ENCODE measurements at places on chromosomes 16 and 17.
A peak's percentile ranks its signal among the peaks of the same experiment; 100 is the strongest.

- DNase-seq, result no peak
These were observed 386.4 kb upstream of the TNRC6C start for GRCh38 chr17:77572065-77572601.

GRCh38 chr17:48238933-48239602, 131.5 kb downstream of the SNX11 start:
- DNase-seq, result no peak

- no peak for DNase-seq
These were observed 46.6 kb upstream of the SLC38A10 start for GRCh38 chr17:81341516-81342268.

GRCh38 chr17:83193336-83194185, 114.2 kb downstream of the METRNL start:
- no peak for DNase-seq

- no peak for DNase-seq
These were observed 8.2 kb downstream of the MMP2 start for GRCh38 chr16:55487048-55487803.

DNA sequence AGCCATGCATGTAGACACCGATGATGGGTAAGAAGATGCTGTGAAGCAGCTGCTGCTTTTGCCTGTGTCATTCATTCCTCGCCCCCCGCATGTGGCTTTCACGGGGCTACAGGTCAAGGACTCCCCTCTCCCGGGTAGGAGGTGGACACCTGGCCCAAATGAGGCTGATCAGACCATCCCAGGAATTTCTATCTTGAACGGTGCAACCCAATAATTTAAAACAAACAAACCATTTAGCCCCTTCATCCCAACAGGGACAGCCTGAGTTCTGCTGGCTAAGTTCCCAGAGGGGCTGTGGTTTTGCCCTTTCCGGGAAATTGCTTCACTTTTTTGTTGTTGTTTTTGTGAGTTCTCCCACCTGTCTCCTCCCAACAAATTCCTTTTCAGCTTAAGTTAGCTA, 137.7 kb upstream of the CDH5 start:
- no peak for DNase-seq

GRCh38 chr17:30091771-30092170, 24.8 kb upstream of the NSRP1 start:
- no peak for DNase-seq

DNA sequence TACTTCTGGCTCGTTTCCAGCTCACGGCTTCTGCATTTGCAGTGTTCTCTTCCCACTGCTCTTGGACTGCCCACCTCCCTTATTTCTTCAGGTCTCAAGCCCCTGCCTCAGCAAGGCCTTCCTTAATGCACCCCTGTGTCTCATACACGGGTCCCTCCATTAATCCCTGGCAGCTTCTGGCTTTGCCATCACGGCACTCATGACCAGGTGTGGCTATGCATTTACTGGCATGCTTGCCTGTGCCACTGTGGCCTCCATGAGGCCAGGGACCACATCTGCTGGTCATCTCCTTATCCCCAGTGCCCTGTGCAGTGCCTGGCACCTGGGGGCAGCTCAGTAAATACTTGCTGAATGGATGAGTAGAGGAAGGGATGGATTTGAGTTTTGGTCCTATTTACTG, 114.1 kb downstream of the C16orf78 start:
- DNase-seq, result no peak

GRCh38 chr16:2516391-2517240, 2.9 kb downstream of the ATP6V0C start:
- no peak for DNase-seq

- no peak for DNase-seq
These were observed 819.7 kb downstream of the KCNJ18 start for GRCh38 chr17:22512057-22512456.

DNA sequence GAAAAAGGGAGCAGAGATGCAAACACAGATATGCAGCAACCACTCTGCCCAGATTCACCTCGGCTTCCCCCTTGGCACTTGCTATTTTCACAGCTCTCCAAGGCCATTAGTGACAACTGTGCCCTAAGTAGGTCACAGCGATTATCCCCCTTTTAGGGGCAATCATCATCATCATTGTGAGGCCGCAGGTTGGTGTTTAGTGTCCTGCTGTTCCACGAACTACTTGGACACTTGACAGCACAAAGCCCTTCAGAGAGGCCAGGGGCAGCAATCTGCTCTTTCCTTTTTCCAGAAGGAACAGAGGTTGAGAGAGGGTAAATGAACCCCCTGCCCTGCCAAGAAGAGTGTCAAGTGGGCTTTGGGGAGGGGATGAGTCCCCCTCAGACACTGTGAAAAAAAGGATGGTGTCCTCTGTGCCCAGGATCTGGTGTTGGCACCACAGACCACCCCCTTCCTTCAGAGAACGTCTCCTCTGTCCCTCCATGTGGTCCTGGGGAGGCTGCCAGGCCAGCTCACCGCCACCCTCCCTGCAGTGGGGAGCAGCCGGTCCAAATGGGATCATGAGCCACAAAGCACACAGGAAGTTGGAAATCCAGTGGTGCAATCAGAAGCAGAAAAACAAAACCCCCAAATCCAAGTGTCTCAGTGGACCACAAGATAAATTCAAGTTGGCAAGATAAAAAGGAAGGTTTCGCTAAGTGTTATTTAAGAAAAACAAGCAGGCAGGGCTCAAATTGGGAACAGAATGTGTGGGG, 78.4 kb upstream of the MED9 start:
- no peak for DNase-seq

DNA sequence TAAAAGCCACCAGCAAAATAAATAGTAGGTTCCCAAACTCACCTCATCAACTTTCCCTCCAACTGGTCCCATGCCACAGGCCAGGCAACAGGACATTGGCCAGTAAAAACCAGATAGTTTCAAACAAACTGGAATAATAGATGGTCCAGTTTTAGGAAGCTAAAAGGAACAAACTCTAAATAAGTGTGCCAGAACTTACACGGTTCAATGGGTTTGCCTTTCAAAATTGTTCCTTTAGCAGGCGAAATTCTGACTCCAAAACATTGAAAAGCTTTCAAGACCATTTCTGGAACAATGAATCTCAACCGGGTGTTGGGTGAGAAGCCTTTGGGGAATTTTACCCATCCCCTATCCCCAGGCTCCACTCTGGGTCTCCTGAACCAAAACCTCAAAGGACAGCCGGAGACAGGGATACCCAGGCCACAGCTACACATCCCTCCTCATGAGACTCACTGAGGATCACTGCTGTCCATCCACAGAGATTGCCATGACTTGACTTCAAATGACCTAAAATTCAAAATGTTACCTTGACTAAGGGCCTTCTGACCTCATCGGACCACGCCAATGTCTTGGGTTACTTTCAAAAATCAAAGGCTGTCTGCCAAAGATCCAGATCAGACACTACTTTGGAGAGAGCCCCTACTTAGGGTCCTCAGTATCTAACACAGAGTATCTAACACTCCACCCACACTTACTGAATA, 13.0 kb downstream of the AXIN2 start:
- DNase-seq, result no peak

GRCh38 chr16:86896976-86897375, 318.6 kb downstream of the FOXL1 start:
- DNase-seq, result no peak

DNA sequence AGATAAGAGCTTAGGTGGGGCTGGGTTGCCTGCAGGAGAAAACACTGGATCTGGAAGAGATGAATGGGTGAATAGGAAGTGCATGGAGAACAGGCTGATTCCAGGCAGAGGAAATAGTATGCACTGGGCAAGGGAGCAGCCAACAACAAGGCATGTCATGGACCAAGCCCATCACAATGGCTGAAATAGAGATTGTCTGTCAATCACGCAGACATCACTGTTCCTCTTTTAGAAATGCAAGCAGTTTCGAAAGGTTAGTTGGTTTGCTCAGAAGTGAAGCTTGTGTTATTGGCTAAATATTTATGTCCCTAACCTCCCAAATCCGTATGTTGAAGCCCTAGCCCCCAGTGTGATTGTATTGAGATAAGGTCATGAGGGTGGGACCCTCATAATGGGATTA, 621.7 kb upstream of the CDH11 start:
- no peak for DNase-seq

GRCh38 chr16:12195296-12195695, 218.8 kb downstream of the SNX29 start:
- no peak for DNase-seq

DNA sequence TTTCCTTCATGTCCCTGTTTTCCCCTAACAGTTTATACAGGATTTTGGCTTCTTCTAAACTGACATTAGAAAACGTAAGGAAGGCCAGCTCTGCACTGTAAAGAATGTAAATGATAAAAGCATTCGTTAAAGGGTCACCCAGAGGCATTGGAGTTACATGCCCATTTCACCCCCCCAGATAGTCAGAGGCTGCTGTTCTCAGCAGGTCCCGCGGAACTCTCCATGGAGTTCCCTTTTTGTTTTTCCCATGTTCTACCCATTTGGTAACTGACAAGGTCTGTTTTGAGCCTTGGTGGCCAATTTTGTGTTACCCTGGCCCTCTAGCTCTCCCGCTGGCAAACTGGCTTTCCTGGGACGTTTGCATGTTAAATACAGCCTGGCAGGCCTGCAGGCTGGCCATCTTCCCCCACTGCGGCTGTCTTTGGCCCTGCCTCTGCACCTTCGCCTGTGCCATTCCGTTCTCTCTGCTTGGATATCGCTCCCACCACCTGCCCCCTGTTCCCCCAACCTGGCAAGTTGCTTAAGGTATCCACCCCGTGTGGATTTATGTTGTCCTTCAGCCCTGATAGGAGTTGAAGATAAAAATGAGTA, 49.7 kb downstream of the EPN2 start:
- no peak for DNase-seq

- DNase-seq, result no peak
These were observed 716 bp downstream of the TMEM94 start for GRCh38 chr17:75457047-75457654.

DNA sequence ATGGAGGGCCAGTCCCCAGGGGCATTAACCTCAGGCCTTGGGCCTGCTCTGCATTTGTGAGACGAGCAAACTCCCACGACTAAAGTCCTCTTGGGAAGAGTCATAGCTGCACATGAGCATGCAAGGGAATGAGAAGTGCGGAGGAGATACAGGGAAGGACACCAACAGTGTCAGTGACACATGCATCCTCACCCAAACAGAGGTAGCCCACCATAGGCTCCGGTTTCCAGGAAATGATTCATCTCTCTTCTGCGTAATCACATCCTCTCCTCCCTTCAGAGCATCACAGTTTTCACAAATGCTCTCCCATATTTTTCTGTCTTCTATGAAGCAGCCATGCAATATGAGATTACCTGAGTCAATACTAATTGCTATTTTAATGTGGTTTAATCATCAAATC, 725.7 kb upstream of the GOT2 start:
- DNase-seq, result no peak

DNA sequence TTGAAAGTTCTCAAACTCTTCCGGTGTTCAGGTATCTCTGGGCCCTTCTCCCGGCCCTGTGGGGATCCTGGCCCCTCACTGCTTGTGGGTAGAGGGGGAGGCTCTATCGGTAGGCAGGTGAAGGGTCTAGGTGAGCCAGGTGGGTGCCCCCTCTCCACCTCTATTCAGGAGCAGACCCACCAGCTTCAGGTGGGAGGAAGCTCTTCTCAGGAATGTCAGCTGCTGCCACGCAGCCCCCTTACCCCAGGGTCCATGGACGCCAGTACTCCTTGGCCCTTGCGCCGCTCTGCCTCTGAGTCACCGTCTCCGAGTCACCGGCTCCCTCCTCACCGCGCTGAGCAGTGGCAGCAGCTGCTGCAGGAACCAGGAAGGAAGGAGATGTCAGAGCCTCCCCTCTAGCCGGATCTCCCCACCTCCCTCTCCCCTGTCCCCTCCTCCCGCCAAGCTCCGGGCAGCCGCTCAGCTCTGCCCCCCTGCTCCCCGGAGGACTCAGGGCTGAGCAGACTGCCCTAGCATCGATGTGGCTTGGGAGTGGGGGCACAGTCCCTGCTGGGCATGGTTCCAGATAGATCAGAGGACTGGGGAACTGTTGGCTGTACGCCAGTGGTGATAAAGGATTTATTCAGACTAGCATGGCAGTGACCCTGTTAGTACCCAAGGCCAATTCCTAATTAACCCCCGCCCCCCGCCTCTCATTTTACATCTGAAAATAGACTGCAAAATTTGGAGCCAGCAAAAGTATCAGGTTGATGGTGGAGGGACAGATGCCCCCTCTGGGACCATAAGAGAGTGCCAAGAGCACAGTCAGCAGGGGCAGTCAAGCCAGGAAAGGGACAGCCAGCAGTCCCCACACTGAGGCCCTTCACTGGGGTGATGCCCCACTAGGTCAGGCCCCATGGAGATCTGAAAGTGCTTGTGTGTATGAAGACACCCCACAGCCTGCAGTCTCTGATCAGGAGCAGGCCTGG, at the start of gene OSBPL7:
Gene OSBPL7 (minus strand): TSS at position 371 of the 968 bp plus-strand sequence. CDS start 1,516 bp downstream, outside the sequence.
- DNase-seq, result peak; percentile 74

- no peak for DNase-seq
These were observed 65.7 kb downstream of the FBXL20 start for GRCh38 chr17:39335704-39336223.

GRCh38 chr17:74004056-74004455, 199.4 kb upstream of the RPL38 start:
- DNase-seq, result no peak

- DNase-seq, result no peak
These were observed 262.3 kb upstream of the AXIN2 start for GRCh38 chr17:65823713-65824112.

DNA sequence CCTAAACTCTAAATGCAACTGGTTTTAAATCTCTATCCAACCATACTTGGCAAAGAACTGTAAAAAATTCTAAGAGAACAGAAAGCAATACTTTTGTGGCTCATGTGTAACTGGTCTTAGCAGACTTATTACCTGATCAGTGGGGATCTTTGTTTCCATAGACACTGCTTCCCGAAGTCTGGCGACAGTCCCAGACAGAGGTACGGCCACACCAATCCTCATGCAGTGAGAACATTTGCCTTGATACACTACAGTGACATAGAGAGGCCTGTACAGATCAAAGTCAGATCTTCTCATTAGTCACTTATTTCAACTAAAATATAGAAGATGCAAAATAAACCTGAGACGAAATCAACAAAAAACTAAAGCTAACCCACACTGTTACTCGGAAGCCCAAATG, 43.9 kb downstream of the USP31 start:
- DNase-seq, result no peak

- DNase-seq, result no peak
These were observed 4.4 kb downstream of the PDIA2 start for GRCh38 chr16:287298-287811.

DNA sequence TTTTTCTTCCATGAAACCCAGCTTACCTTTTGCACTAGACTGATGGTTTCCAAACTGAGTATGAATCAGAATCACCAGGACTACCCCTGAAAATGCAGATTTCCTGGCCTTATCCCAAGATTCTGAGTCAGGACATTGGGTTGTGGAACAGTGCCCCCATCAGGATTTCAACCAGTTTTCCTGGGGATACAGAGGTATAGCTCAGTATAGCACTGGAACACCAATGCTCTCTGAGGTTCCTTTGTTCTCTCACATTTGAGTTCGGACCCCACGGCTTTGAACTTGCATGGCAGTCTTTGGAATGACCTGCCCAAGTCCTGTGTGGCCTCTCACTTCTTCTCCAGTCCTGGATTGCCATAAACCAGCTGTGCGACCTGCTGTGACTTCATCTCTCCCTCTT, 12.8 kb upstream of the CCL8 start:
- no peak for DNase-seq

GRCh38 chr16:86075488-86075785, 176.5 kb downstream of the IRF8 start:
- no peak for DNase-seq

GRCh38 chr17:61248399-61248798, 151.2 kb upstream of the TBX2 start:
- DNase-seq, result no peak

All from stimulated activated CD8-positive, alpha-beta memory T cell treated with anti-CD3 and anti-CD28 coated beads, Interleukin-15, amount 100 ng/mL, for 48 hours (primary cell).